Stimulated activated CD4-positive, alpha-beta T cell treated with anti-CD3 and anti-CD28 coated beads, Interleukin-4, amount 100 ng/mL, for 1 hour (primary cell): ENCODE measurements at places on chromosomes 5 and 9.

GRCh38 chr9:76662476-76663281, 101.6 kb upstream of the PCA3 start:
- no peak for DNase-seq

- no peak for DNase-seq
Measured at GRCh38 chr9:4750023-4750673, 9.1 kb upstream of the AK3 start.

DNA sequence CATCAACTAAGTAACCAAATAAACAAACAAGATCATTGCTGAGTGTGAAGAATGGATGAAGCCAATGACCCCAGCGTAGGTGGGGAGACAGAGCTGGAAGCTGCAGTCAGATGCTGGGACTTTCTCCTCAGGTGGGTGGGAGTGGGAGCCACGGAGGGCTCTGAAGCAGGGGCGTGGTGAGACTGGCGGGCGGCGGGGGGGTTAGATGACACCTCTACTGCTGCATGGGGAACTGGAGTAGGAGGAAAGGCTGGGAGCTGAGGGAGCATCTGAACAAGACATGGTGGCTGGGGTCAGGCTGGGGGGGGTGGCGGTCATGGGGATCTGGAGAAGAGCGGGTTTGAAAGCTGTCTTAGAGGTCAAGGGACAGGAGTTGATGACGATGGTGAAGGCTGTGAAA, 193.8 kb downstream of the C9orf50 start:
- no peak for DNase-seq

DNA sequence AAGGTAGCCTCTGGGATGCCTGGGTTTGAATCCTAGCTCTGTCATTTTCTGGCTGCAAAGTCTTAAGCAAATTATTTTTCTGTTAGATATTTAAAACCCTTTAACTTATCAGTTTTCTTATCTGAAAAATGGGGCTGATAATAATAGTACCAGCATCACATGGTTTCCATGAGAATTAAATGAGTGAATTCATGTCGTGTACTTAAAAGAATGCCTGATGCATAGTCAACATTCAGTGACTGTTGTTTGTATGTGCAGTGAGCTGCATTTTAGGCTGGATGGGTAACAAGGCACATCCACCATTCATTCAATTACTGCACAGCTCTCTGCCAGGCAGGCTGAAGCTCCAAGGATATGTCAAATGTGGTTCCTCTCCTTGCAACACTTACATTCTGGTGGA, 122.0 kb downstream of the PPP2R2B start:
- DNase-seq: no peak

GRCh38 chr5:156888520-156888919, 38.4 kb downstream of the PPP1R2B start:
- DNase-seq: no peak
